ENCODE measurements at places on chromosomes 2 and 18. TPM values are rescaled to one million over a fixed set of nuclear protein-coding genes. Genes with fewer than 3 reads are reported as not detected.

- DNase-seq: no peak
These were observed 129.3 kb downstream of the AGAP1 start for GRCh38 chr2:235623111-235623510.

DNA sequence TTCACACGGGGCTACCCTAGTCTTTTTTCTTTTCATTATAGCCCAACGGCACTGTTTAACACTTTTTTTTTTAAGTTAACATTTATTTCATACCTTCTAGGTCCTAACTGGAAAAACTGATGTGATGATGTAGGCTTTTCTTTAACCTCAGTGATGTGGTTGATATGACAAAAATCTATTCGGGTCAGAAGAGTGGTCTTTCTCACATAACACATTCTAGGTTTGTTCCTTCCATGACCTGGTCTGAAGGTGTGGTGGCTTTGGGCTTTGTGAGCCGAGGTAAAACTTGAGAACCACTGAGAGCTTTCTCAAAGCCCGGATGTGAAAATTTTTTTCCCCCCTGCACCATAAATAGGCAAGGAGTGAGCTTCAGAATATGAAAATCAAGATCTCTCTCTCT, 44.2 kb downstream of the GPD2 start:
- no peak for DNase-seq

- DNase-seq: no peak
These were observed 15.7 kb upstream of the FZD7 start for GRCh38 chr2:202017940-202018339.

DNA sequence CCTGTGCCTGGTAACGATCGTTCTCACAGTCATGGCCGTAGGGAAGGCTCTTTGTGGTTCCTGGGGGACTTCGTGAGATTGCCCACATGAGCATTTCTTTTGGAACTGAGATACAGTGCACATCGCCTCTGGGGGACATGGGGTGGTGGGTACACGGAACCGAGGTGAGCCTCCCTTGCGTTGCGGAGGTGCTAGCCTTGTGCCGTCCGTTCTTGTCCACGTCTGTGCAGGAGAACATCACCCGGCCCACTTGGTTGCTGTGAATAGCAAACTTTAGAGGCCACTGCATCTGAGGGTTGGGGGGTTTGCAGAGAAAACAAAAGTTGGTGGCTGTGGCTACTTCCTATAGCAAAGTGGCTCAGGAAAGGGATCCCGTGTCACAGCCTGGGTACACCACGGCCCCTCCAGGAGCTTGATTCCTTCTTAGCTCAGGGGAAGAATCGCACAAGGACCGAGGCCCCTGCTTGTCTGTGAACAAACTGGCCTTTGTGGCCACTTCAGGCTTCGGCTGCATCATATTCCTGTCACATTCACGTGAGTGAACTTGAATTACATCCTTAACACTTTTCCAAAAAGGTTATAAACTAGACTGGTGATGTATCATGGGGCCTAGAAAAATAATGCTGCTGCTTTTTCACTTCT, 72.6 kb downstream of the LRRFIP1 start:
- DNase-seq: no peak

Gene DCDC2C
- total RNA-seq: not detected

Data from uterus (tissue), 4 donors.